Activated T-helper 1 cell treated with anti-CD3 and anti-CD28 coated beads, Interleukin-2, amount 50 U/mL, for 16 hours (primary cell): ENCODE measurements at places on chromosomes 3 and 15.
A peak's percentile ranks its signal among the peaks of the same experiment; 100 is the strongest.

GRCh38 chr15:78108300-78109084 is 16.1 kb downstream of the SH2D7 start:
- peak; percentile 63 for DNase-seq

- DNase-seq: no peak
Observed at GRCh38 chr15:43872416-43873020, 45.7 kb downstream of the WDR76 start.

- no peak for DNase-seq
Observed at GRCh38 chr15:98444138-98444537, 204.2 kb upstream of the IGF1R start.

GRCh38 chr3:171792531-171792930 is 17.8 kb downstream of the PLD1 start:
- no peak for DNase-seq

GRCh38 chr3:18423401-18424212 is 1.5 kb downstream of the SATB1 start:
- no peak for DNase-seq

DNA sequence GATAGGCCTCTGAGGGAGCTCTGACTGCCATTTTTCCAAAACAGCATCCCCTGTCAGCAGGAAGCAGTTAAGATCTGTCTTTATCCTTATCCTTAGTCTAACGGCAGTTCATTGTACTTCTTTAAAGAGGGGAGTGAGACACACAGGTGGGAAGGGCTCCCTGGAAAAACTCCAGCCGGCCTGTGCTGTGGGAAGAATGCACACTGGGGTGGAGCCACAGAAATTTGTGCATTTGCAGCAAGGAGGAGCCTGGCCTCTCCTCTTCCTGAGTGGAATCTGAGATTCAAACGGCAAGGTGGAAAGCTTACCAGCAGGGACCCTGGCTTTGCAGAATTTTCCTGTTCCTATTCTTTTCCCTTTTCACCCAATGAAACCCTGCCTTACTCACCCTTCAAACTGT is 1209.4 kb downstream of the ROBO2 start:
- DNase-seq: no peak

GRCh38 chr15:76979331-76979925 is 15.5 kb upstream of the PSTPIP1 start:
- no peak for DNase-seq

- no peak for DNase-seq
Observed at GRCh38 chr15:70710714-70711113, 52.6 kb downstream of the UACA start.

- DNase-seq: no peak
Observed at GRCh38 chr3:12449889-12450682, 34.2 kb upstream of the TSEN2 start.

DNA sequence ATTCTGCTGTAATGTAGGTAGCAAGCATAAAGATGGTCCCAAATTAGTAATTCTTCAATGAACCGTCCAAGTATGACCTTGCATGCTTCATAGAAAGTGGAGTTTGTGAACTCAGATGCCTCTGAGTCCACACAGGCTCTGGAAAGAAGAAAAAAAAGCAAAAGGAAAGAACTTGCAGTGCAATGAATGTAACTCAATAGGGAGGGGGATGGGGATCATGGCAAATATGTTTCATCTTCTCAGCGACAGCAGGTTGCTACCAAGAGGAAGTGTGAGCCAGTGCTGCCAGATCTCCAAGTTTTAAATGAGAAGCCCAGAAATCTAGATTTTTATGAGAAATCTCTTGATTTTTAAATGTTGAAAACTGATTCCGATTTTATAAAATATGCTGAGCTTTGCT is 50.3 kb downstream of the IL20RB start:
- DNase-seq: no peak

DNA sequence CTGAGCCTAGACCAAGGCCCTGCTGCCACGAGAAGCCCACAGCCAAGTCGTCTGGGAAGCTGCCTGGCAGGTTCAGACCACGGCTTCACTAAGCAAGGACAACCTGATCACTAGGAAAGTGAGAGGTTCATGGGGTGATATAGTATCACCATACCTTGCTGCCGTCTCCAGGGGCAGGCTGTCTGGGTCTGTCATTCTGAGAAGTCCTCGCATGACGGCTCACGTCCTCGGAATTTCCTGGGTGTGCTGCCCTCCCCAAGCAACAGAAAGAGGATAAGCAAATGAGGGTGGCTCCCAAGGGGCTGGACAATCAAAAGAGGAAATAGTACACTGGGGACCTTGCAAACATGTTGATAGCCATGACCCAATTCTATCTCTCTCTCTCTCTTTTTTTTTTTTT is 207.4 kb upstream of the IGF1R start:
- no peak for DNase-seq

GRCh38 chr3:38655708-38656300 is 6.3 kb upstream of the SCN5A start:
- no peak for DNase-seq

- DNase-seq: no peak
Observed at GRCh38 chr3:120650311-120650710, 31.7 kb downstream of the HGD start.

- DNase-seq: no peak
Observed at GRCh38 chr3:36409862-36410261, 29.6 kb downstream of the STAC start.

- DNase-seq: no peak
Observed at GRCh38 chr3:179068779-179069530, 2.7 kb downstream of the ZMAT3 start.

- DNase-seq: peak; percentile 9
Observed at GRCh38 chr3:71583566-71584393, at the start of gene FOXP1. TSS of gene FOXP1 (minus strand) at chr3:71583728. CDS start at chr3:71198381, 385,347 bp downstream.

- no peak for DNase-seq
Observed at GRCh38 chr3:45885979-45886705, at the start of gene CCR9. TSS of gene CCR9 (plus strand) at chr3:45886543. CDS start at chr3:45894934, 8,391 bp downstream.

GRCh38 chr15:38876621-38877020 is 312.0 kb upstream of the RASGRP1 start:
- no peak for DNase-seq

DNA sequence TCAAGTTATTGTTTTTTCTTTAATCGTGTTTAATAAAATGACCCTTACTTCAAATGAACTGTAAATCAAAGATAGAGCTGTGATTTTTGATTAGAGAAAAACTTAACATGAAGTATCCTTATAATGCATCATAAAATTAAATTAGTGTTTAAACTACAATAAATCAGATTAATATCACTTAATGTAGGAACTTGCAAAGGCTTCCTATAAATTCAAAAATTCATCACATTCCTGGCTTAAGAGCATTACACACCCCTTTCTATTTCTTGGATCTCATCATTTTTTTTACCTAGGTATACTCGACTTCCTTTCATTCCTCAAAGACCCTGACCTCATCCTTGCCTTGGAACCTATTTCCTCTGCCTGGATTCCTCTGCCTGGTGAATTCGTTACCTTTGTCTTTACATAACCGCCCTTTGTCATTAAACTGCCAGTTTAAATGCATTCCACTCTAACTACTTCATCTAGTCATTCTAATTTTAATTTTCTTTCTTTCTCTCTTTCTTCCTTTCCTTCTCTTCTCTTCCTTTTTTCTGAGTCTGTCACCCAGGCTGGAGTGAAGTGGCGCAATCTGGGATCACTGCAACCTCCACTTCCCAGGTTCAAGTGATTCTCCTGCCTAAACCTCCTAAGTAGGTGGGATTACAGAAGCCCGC is 1244.5 kb downstream of the OTOL1 start:
- DNase-seq: no peak

DNA sequence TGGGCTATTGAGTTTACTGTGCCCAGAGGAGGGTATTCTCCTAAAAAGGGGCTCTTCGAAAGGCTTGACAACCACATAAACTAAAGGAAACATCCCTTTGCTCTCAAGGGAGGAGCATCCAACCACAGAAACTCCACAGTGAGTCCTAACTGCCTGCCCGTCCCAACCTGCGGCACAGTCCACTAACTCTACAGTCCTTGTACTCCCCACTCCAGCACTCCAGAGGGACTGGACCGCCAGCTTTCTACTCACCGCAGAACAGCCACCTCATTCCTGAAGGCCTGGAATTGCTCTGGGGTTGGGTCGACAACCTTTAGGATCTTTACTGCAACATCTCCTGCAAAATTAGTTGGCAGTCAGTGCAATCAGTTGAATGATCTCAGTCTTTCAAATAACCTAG is 34.6 kb downstream of the MKRN2 start:
- DNase-seq: no peak

DNA sequence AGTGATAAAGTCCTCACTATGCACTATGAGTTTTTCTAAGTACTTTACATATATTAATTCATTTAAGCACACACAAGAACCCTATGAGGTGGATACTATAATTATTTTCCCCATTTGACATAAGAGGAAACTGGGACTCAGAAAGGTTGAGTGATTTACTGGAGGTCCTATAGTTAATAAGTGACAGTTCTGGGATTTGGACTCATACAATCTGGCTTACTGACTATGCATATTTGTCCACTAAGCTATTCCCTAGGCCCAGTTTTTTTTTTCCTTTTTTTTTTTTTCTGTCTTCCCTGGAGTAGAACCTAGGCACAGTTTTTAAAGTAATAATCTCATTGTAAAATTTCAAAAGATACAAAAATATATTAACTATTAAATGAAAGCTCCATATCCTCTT is 6.3 kb upstream of the RTP2 start:
- no peak for DNase-seq

DNA sequence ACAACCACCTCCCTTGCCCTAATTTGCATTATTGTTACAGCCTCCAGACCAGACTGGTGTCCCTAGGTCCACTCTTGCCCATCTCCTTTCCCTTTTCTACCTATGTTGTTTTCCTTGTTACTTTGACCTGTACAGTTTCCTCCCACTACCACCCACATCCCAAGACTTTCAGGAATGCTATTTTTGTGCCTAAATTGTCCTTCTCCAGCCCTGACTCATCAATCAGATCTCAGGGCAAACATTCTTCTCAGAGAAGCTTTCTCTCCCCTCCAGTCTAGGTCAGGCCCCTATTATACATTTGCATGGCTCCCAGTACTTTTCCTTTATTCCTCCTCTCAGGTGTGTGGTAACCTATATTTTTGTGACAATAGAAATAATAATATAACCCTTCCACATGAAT is 241.5 kb downstream of the IGSF11 start:
- DNase-seq: no peak

- peak; percentile 53 for DNase-seq
Observed at GRCh38 chr3:186930143-186930640, at the start of gene ST6GAL1. TSS of gene ST6GAL1 (plus strand) at chr3:186930526. CDS start at chr3:187042704, 112,178 bp downstream.

DNA sequence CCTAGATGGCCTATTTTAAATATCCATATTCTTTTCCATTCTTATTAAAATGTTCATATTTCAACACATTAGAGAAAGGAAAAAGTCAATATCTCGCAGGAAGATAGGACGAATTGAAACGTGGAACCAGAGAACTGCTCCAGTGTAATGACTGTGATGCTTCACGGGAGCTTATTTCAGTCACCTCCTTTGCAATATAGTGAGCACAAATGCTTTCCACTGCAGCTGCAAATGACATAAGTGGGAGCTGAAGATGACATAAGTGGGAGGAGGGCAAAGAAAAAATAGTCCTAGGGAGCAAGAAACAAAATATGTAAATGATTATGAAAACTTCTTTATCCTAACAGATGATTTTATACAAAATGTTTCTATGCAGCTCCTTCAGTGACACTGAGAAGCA is 324.1 kb downstream of the ZNF385D start:
- DNase-seq: no peak

DNA sequence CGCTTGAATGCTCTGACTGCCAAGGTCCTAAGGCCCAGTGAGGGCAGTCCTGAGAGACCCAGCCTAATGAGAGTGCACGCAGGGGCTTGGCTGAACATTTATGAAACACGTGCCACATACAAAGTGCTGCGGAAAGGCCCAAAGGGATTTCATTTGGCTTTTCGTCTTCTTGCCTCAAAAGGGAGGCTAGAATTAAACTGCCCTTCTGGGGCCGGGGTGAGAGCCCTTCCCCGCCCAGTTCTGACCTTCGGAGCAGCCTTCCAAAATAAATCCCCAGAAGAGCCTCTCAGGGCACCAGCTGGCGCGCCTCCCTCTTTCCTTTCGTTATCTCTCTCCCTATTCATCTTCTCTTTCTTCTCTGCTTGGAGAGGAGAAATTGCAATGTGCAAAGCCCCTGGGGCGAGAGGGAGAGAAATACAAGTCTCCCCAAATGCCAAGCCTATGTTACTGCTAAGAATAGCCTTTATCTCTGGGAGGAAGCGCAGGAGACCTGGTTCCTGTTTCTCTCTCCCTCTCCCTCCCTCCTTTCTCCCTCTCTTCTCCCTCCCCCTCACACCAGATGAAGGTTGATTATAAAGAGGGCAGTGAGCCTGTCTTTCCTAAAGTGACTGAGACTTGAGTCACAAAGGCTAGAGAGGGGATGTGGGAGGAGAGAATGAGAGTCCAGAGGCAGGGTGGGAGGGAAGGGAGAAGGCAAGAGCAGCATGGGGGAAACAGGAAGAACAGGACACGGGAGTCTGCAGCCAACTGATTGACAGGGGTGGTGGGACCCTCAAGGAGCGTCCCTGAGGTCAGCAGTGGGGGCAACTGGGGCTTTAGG is 36.7 kb upstream of the NDUFB4 start:
- DNase-seq: no peak

DNA sequence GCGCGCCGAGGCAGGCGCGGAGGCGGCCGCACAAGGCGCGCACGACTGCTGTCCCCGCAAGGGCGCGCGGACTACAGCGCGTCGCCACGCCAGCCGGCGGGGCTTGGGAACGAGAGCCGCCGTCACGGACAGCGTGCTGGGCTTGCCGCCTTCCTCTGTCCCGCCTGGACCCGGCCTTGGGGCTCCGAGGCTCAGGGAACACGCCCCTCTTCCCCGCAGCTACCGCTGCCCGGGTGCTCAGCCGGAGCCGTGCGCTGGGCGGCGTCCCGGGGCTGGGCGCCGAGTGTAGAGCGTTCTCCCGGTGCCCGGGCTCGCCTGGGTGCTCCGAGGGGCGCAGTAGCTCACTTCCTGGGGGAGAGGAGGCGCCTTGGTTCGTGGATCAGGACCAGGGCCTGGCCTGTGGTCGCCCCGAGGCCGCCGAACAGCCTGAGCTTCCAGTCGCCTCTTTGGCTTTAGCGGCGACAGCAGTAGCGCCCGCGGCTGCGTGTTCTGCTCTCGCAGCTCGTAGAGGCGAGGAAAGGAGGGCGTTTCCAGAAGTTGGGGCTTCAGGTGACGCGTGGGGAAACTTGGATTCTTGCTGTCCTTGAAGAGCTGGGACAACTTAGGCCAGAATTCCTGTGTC is 226.7 kb upstream of the C2CD4B start:
- DNase-seq: no peak

DNA sequence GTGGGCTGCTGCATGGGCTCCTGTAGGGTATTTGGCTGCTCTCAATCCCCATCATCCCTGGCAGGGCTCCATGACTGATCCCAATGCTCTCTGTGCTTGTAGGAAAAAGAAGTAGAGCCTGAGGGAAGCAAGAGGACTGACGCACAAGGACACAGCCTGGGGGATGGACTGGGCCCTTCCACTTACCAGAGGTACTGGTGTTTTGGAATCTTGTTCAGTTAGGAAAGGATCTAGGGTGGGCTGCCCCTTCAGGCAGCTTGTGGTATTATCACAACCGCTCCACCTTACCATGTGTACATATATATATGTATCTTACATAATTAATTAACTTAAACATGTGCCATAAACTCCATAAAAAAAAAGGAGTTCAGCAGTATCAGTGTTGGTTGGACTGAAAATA is 1.3 kb downstream of the SLC28A2 start:
- DNase-seq: no peak
